ENCODE measurements at places on chromosomes 1 and 21.

DNA sequence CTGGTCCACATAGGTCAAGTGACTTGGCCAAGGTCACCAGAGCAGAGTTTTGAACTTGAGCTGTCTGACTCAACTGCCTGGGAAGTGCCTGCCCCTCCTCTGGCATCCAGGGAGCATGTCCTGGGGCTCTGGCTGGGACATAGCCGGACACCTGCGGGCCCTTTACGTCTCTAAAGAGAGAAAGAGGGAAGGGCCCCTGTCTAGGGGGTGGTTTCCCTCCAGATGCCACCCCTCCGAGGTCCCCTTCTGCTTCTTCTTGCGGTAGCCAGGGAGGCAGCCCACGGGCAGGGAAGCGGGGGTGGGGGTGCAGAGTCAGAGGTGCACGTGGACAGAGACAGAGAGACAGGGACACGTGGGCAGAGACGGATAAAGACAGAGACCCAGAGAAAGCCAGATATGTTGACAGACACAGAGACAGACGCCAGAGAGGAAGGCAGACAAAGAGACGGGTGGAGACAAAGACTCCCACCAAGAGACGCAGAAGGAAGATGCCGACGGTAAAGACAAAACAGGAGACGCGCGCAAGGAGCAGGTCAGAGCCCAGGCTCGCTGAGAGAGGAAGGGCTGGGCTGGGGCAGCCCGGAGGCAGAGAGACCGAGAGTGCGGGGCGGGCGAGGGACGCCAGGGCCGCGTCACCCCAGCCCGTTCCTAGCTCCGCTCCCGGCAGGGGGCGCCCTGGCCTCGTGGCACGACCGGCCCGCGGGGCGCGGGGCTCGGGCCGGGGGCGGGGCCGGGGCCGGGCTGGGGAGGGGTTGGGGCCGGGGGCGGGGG, 458 bp upstream of the ALPL start:
- DNase-seq, result peak; percentile 20

GRCh38 chr21:32569261-32570230, 15.8 kb downstream of the TCP10L start:
- peak; percentile 63 for DNase-seq

DNA sequence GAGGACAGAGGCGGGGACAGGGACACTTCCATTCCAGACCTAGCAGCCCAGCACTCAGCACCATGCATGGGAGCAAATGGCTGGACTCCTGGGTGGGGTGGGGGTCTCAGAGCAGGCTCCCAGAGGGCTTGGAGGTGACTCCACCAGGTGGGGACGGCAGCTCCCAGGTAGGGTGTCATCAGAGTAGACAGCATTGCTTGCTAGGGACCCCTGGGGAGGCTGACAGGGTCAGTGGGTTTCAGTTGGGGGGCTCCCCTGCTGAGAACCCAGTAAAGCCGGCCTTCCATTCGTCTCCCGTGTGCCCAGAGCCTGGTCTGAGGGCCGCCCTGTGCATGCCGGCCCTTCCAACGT, 4.8 kb upstream of the GJC2 start:
- no peak for DNase-seq

- no peak for DNase-seq
These were observed 65.4 kb downstream of the ALPL start for GRCh38 chr1:21574466-21575151.

GRCh38 chr1:212475151-212475550, 42.4 kb downstream of the NENF start:
- no peak for DNase-seq

- DNase-seq, result no peak
These were observed 332.2 kb downstream of the NTNG1 start for GRCh38 chr1:107473065-107473464.

DNA sequence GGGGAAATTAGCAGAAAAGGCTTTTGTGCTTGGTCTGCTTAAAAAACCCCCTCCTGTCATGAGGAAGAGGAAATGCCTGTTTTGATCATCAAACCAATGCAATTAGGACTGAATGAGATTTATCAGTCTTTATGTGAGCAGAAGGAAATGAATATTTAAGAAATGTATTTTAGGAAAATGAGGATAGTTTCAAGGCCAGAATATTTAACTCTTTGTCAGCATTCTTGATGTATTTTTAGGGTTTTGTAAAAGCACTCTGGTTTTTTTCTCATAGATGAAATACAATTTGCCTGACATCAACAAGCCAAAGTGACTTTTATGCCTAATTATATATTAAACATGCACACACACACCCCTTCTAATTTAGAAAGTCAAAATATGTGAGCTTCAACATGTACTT, 213.8 kb downstream of the GRIK1 start:
- no peak for DNase-seq

DNA sequence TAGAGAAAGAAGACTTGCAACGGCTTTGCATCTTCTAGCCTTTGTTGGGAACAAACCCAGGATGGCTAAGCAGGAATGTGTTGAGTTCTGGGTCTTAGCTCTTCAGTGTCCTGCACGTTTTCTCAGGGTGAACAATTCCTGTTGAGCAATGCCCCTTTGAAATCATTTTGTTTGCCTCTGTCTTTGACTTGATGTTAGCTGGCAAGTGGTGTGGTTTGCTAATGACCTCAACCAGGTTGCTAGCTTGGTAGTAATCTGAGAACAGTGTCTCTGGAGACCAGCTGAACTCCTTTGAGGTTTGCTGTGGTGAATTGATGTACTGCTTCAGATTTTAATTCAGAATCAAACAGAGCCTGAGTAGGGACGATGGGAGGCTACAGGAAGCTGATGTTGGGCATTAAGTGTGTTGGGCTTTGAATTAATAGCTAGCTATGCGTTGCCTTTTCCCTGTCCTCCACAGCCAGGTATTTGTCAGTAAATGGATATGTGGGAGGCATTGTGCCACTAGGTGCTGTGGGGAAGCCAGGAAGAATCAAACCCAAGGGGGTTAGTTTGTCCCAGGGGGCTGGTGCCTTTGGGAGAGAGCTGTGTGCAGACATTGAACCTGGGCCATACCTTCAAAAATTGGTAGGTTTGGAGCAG, 23.3 kb upstream of the SRSF10 start:
- DNase-seq, result no peak

DNA sequence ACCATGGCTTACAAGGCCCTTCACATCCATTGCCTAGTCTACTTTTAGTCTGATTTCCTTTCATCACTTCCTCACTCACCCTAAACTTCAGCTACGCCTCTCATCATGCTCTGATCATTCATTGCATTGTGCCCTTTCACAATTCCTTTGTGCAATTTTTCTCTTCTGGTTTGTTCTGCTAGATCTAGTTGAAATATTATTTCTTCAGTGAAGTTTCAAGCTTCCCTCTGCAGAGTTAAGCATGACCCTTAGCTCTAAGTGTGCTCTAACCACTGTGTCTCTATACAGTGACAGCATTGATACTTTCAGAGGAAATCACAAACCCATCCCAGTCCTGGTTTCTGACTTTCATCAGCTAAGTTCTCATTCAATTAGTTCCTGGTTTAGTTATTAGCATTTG, 166.1 kb downstream of the PLA2G4A start:
- no peak for DNase-seq

DNA sequence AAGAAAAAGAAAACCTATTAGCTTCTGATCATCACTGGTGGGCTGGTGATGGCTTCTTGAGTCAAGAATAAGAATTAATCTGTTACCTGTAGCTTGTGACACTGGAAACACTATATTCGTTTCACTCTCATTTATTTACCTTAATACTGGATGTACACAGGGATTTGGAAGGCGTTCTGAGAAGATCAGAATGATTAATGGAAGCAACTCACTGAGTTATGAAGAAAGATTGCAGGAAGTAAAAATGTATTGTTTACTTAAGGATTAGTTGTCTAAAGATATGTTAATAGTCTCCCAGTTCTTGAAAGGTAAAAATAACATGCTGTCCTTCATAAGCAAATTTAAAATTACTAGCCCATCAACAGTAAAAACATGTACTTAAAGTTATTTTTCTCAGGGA, 644.9 kb upstream of the NCAM2 start:
- no peak for DNase-seq

GRCh38 chr1:2972011-2972878, 49.0 kb upstream of the ACTRT2 start:
- DNase-seq, result no peak

DNA sequence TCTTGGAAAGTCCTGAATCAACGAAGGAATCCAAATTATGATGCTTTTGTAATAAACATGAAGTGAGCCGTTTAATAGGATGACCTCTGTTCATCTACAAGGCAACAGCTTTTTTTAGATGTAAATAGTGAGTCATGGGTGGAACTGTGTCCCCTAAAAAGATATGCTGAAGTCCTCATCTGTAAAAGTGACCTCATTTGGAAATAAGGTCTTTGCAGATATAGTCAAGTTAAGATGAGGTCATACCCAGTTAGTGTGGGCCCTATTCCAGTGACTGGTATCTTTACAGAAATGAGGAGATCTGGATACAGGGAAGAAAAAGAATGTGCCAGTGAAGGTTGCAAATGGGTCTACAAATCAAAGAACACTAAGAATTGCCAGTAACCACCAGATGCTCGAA, 1287.3 kb upstream of the ADGRL4 start:
- DNase-seq, result no peak

GRCh38 chr1:111847466-111847865, 91.8 kb downstream of the DDX20 start:
- DNase-seq, result no peak

GRCh38 chr21:45303091-45303615, 15.5 kb upstream of the POFUT2 start:
- DNase-seq, result no peak

DNA sequence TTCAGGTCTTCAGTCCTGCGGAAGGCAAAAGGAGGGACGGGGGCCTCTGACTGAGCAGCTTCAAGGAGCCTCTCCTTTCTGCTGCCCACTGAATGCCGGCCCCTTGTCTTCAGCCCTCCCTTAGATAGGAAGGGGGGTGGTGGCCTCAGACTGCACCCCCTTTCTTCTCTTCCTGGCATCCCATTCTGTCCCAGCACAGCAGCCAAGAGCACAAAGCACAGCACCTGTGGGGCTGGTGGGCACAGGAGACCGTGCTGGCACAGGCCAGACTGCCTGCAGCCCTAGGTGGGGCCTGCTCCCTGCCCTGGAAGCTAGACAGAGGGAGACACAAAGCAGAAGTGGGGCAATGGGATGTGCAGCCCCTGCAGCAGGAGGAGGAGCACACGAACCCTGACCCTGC, 1.7 kb upstream of the PAQR6 start:
- DNase-seq, result no peak

DNA sequence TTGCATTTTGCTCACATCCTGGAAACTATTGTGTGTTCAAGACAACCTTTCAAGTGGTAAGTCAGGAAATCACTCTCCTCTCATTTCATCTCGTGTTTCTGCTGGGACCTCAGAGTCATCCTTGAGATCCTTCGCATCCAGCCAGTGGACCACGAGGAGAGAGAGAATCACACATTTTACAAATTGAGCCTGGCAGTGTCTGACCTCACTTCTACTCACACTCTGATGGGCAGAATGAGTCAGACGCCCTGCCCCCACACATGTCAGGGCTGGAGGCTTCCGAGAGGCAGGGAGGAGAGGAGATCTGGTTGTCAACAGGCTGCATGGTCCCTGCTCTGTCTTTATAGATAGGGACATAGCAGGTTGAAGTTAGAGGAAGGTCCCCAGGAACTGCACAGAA, 509.7 kb downstream of the AJAP1 start:
- DNase-seq, result no peak

DNA sequence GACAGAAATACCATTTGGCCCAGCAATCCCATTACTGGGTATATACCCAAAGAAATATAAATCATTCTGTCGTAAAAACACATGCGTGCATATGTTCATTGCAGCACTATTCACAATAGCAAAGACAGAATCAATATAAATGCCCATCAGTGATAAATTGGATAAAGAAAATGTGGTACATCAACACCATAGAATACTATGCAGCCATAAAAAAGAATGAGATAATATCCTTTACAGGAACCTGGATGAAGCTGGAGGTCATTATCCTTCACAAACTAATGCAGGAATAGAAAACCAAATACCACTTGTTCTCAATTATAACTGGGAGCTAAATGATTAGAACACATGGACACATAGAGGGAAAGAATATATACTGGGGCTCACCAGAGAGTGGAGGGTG, 109.6 kb upstream of the SLC35F3 start:
- DNase-seq, result no peak

GRCh38 chr1:185926588-185926987, 192.4 kb downstream of the HMCN1 start:
- no peak for DNase-seq

- DNase-seq, result no peak
These were observed 7.5 kb upstream of the PROK1 start for GRCh38 chr1:110443451-110443850.

GRCh38 chr1:201999625-202000238, 10.7 kb upstream of the ELF3 start:
- DNase-seq, result no peak

GRCh38 chr21:32328595-32328994, 29.9 kb downstream of the MRAP start:
- DNase-seq, result no peak

GRCh38 chr21:37130971-37131370, 57.9 kb downstream of the TTC3 start:
- no peak for DNase-seq

GRCh38 chr1:233327651-233328141, at the start of gene MAP3K21:
Gene MAP3K21, plus strand, starts transcription at chr1:233327724. Its CDS starts 305 bp downstream, at chr1:233328029.
- DNase-seq, result no peak

DNA sequence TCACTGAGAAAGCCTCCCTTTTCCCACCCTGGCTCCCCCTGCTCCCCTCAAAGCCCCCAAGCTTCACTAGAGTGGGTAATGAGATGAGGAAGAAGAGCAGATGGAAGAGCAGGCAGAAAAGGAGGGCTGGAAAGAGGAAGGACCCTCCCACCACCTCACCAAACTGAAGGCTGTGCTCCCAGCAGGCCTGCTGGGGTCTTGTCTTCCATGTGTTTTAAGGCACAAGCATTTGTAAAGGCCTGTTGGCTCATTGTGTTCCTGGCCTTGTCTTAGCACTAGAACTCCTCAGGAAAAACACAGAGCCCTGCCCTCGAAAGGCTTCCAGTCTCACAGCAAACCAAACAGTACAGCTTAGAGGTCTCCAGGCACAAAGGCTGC, 51.5 kb downstream of the TOMM20 start:
- no peak for DNase-seq

DNA sequence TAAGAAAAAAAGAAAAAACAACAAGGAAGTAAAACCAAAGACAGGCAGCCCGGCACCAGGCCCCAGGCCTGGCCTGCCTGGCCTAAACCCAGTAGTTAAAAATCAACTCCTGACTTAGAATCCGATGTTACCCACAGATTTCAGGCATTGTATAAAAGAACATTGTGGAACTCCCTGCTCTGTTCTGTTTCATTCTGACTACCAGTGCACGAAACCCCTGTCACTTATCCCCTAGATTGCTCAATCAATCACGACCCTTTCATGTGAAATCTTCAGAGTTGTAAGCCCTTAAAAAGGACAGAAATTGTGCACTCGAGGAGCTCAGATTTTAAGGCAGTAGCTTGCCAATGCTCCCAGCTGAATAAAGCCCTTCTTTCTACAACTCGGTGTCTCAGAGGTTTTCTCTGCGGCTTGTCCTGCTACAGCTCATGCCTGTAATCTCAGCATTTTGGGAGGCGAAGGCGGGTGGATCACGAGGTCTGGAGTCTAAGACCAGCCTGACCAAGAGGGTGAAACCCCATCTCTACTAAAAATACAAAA, 15.6 kb upstream of the MYOCOS start:
- DNase-seq, result no peak

- DNase-seq, result peak; percentile 34
These were observed 1.7 kb downstream of the TOR1AIP1 start for GRCh38 chr1:179883745-179884138.

Measured in stimulated activated CD8-positive, alpha-beta memory T cell treated with anti-CD3 and anti-CD28 coated beads, Interleukin-12 subunit alpha, Interleukin-12 subunit beta, amount 100 ng/mL, for 4 hours (primary cell).